NCI-H1092 treated with DMSO at 0.1 percent for 48 hours (cell line): ENCODE measurements at places on chromosomes 2 and 18.

DNA sequence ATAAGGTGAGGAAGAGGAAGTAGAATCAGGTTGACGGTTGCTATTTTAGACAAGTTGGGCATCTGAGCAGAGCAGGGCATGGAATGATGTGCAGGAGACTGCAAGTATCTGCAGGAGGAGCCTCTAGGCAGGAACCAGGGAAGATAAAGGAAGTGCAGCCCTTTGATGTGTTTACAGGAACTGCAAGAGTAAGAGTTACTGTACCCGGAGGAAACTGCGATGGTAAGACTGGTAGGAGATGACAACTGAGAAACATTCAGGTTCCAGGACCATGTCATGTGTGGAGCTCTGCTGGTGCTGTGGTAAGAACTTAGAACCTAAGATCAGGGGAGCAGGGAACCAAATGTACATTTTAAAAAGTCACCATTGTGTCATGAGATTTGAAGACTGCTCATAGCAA is 134.3 kb upstream of the STON1 start:
- no peak for DNase-seq

- no peak for DNase-seq
Observed at GRCh38 chr2:31987454-31988220, 23.2 kb downstream of the MEMO1 start.

- no peak for DNase-seq
Observed at GRCh38 chr2:25470806-25471205, 129.1 kb upstream of the DNMT3A start.

- DNase-seq, result no peak
Observed at GRCh38 chr2:210009126-210009525, 6.7 kb downstream of the RPE start.

GRCh38 chr18:78390348-78390951 is 589.2 kb upstream of the SALL3 start:
- DNase-seq, result no peak

DNA sequence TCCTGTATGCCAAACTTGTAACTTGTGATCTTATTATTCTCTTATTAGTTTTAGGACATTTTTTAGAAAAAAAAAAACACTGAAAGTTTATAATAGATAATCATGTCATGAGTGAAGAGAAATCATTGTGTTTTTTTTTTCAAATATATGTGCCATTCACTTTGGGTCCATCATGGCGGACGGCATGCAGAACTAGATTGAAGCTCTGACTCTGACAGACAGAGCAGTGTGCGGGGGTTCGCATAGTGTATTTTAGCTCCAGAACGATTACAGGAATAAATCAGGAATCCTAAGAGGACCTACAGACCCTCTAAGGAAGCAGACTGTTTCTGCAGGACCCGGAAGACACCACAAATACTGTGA is 484.4 kb upstream of the REG3G start:
- DNase-seq, result no peak

- no peak for DNase-seq
Observed at GRCh38 chr18:41655074-41655473, 300.0 kb upstream of the PIK3C3 start.
